Stimulated activated CD8-positive, alpha-beta memory T cell treated with anti-CD3 and anti-CD28 coated beads, Interleukin-2, amount 100 ng/mL, for 48 hours (primary cell): ENCODE measurements at places on chromosomes 2 and 18.

GRCh38 chr2:120253021-120253882 is 600 bp downstream of the RALB start:
- no peak for DNase-seq

GRCh38 chr18:13615432-13615861 is 110.9 kb downstream of the FAM210A start:
- DNase-seq: no peak

- DNase-seq: no peak
These were observed 87.5 kb downstream of the MBP start for GRCh38 chr18:77044866-77045664.

GRCh38 chr2:64727013-64727767 is 73.5 kb upstream of the SERTAD2 start:
- DNase-seq: no peak

- no peak for DNase-seq
These were observed 63.9 kb upstream of the LAPTM4A start for GRCh38 chr2:20115374-20115773.

DNA sequence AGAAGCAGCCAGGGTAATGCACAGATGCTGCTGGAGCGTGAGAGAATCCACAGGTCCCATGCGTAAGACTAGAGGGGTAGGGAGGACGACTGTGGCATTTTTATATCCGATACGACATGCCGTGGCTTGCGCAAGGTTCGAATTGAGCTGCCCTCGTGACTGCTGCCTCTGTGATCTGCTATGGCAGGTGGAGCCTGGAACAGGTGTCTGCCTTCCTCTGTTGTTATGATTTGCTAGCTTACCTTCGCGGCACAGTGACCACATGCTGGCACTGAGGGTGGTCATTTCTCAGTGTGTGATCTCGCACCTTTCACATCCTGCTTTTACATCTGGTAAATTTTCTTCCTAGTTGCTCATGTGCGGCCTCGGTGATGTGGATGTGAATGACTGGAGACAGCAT is 240.2 kb downstream of the ALPK2 start:
- DNase-seq: no peak

- no peak for DNase-seq
These were observed 27.0 kb downstream of the MFSD6 start for GRCh38 chr2:190435031-190435670.

DNA sequence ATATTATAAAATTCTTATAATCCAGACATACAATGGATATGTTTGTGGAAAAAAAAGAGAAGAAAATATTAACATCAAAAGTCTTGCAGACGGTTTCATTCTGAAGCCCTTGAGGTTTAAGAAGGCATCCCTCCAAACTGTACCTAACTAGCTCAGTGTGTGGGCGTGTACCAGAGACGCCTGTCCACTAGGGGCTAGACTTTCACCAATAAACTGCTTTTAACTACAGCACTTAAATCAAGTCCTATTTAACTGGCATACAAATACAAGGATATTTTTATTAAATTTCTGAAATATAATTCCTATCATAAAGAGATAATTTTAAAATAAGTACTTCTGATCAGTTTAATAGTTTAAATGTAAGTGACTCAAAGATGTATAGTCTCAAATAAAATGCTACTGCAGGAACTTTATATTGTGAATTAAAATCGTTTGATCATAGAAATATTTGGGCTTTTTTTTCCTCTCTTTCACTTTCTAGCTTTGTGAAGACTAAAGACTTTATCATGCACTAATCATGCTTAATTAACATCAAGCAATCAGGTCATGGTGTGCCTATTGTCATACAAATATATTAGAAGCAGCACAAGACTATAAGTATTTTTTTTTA is 437.7 kb downstream of the SATB2 start:
- DNase-seq: no peak

GRCh38 chr2:104358122-104358521 is 495.8 kb upstream of the POU3F3 start:
- DNase-seq: no peak

- no peak for DNase-seq
These were observed 863.2 kb upstream of the CHAC2 start for GRCh38 chr2:52904355-52904891.

DNA sequence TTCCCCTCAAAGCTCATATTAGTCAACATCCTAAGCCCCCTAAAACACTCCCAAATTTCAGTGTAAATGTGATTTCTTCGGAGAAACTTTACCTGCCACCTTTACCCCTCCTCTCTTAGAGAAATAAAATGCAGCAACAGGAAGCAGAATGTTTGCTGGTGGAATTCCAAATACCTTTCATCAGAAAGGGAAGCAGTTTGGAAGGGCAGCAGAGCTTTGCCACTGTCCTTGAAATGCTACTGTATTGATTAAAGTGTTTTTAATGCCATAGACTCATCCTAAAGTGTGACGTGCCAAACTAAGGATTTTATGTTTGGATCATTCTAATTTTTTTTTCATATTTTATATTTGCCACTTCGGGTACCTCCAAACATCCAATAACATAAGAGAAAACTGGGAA is 480.1 kb downstream of the NRXN1 start:
- no peak for DNase-seq

GRCh38 chr2:136129601-136130000 is 11.7 kb upstream of the CXCR4 start:
- no peak for DNase-seq

DNA sequence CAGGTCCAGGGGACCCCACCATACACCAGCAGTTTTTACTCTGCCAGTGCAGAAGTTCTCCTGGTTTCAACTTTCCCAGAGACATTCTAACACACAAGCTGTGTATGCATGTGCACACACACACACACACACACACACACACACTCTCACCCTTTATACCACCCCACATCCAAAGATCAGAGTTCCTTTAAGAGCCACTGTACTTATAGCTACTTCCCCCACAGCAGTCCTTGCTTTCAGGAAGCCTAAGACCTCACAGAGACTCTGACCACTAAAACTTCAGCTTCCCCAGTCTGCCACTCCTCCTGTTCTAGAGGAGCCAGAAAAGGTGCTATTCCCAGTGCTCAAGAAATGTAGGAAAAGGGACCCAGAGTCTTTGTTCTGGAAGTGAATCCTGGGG is 107.8 kb downstream of the ZNF521 start:
- no peak for DNase-seq

DNA sequence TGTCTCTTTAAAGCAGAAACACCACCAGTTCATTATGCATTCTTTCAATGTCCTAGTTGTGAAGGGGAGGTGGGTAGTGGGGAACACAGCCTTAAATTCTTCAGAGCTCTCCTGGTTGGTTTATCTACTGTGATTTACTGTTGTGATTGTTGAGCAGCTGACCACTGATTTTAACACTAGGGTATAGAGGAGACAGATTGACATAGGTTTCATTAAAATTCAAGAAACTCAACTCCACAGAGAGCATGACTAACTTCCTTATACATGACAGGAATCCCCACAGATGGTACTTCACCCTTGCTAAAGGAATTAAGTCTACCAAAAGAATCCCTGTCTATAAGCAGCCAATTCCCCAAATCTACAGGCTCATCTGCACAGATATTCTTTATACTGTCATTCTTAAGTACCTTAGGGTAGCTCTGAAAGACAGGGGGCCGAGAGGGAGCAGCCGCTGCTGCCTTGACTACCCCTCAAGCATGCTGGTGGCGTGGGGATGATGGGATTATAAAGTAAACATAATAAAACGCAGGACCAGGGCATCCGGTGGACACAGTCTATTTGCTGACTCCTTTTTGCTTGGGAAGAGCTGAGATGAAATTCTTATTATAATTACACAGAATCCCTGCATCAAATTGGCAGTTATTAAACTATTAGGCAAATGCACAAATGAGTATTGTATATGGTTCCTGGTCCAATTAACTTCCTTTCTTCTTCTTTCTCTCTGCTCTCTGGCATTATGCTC is 1377.6 kb upstream of the PIK3C3 start:
- no peak for DNase-seq

GRCh38 chr2:238459081-238459629 is 32.4 kb downstream of the ASB1 start:
- no peak for DNase-seq

DNA sequence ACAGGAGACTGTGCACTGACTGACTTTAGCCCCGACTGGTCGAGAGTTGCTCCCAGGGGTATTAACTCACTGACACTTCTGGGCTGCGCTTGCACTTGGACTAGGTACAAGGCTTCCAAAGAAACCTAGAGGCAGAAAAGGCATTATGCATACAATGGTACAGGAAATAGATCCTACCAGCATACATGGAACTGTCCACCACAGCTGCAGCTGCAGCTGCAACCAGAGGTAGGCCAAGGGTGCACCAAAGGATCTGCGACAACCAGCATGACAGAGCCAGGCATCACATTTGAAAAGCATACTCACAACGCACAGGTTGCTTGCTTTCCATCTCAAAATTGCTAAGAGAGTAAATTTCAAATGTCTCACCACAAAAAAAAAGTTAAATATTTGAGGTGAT is 22.6 kb upstream of the PGAP1 start:
- no peak for DNase-seq

DNA sequence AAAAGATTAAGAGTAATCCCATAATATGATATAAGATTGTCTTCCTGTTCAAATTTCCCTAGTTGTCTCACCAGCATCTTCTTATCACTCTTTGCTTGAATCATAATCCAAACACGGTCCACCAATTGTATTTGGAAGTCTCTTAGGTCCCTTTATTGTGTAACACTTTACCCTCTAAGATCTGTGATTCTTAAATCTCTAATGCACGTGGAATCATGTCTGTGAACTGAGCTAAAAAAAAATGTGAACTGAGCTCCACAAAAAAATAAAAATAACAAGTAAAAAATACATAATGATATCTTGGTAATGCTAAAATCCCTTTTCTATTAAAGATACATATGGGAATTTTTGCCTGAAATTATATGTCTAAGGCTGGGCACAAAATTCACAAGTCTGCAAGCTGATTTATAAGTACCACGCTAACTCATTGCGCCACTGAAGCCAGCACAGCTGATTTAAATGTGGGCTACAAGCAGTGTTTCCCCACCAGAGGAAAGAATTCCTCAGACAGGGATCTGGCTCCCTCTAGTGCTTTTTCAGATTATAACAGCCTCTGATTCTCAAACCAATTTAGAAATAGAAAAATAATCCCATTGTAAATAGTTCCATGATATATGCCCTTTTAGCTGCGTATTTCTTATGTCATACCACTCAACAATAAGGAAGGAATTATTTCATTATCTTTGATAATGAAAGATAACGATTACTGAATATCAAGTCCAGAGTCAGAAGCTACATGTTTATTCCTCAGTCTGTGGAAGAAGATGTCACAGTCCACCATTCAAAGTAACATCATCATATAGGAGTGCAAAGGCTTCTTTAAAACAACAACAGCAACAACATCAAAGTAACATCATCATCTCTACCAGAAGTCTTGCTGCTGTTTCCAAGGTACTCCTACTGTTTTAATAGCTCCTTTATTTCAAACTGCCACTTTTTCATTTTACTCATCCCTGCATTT is 22.9 kb downstream of the RBM43 start:
- no peak for DNase-seq

DNA sequence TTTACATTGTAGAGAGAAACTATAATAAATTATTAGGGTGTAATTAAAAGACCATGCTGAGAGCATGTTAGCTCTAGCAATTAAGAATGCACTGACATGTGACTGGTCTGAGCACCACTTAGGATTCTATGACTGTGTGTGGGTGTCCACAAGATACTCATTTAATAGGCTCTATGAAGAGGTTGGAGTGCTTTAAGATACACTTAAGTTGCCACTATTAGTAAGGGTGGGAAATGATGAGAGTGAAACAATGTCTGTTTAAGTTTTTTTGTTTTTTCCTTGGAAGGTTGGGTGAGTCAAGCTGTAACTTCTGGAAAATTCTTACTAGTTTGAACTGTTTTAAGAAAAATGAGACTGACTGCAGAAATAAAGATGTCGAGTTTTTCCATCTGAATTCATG is 1.8 kb upstream of the FAP start:
- no peak for DNase-seq

DNA sequence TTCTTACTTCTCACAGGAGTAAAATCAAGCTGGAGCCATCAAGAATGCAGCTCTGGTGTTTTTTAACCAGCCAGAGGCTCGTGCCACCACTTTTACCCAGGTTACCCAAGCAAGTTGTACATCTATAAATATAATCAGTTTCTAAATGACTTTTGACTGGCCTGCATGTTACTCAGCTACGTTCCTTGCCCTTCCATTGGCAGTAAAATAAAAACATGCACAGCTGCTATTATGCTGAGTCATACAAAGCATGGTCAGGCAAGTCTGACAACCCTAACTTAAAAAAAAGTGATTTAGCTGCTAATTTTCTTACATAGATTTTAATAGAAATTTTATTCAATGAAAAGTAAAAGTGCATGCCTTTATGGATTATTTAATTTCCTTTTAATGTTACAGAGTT is 111.7 kb upstream of the CSRNP3 start:
- no peak for DNase-seq

- DNase-seq: no peak
These were observed 15.3 kb downstream of the SNORC start for GRCh38 chr2:232885264-232885961.

DNA sequence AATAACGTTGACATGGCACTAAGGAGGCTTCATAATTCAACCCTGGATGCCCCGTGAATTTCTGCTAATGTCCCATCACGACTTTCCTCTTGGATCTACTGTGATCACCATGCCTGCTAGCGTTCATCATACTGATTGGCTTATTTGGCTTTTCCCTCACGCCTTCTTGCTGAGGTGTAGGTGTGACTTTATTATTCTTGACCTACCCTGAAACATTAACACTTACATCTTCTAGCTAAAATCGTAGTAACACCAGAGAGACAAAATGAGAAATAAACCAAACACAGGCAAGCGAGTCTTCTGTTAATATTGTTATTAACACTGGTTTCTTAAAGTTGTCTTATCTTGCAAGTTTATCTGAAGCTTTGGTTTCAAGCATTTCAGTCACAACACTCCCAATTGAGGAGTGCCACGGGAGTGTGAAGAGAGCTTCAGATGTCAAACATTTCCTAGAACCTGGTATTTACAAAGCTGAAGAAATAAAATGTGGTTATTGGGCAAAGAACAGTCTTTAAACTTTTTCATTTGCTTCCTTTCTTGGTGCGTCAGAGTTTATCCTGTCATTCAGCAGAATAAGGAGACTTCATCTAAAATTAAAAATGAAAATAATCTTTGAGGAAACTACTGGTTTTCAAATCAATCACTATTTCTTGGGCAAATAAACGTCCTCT is 15.4 kb upstream of the STAT1 start:
- DNase-seq: no peak

DNA sequence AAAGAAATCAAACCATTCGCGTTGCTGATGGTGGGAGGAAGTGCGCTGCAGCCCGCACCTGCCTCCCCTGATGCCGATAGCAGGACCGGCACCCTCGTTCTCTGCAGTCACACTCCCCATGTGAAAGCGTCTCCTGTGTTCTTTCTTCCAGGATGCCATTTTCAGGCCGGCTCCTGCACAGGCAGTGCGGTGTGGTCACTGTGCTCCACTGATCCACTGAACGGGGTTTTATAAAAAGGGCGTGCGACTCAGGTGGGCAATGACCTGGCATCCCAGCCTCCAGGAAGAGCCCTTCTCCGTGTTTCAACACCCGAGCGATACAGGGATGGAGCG is 88.3 kb upstream of the SNTG2 start:
- no peak for DNase-seq
